Caco-2 (cell line): ENCODE measurements at places on chromosomes 2 and 18.
A peak's percentile ranks its signal among the peaks of the same experiment; 100 is the strongest.

DNA sequence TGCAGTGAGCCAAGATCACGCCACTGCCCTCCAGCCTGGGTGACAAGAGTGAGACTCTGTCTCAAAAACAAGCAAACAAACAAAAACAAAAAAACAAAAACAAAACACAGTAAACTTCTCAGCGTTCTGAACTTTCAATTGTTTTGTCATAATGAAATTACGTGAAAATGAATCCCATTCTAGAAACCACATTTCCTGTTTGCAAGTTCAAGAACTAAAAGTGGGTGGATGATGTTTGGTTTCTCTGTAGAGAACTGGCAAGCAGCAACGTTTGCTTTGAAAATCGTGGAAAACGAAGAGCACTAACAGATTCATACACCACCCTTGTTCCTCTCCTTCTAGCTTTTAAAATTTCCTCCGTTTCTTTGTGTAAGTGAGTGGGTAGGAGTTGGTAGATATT lies 226.1 kb upstream of the LYPD1 start:
- DNase-seq = no peak

DNA sequence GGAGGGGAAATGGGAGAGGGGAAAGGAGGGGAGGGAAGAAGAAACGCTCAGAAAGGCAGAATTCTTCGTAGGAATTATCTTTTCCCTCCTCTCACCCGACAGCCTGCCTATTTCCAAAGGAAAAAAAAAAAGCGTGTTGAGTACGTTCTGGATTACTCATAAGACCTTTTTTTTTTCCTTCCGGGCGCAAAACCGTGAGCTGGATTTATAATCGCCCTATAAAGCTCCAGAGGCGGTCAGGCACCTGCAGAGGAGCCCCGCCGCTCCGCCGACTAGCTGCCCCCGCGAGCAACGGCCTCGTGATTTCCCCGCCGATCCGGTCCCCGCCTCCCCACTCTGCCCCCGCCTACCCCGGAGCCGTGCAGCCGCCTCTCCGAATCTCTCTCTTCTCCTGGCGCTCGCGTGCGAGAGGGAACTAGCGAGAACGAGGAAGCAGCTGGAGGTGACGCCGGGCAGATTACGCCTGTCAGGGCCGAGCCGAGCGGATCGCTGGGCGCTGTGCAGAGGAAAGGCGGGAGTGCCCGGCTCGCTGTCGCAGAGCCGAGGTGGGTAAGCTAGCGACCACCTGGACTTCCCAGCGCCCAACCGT lies at the start of gene GAD1:
Gene GAD1, plus strand, starts transcription at position 384 of the 589 bp plus-strand sequence. CDS start 1,705 bp downstream, outside the sequence.
- peak; percentile 86 for DNase-seq

GRCh38 chr2:128361376-128362131 lies 42.9 kb upstream of the HS6ST1 start:
- DNase-seq = peak; percentile 32

DNA sequence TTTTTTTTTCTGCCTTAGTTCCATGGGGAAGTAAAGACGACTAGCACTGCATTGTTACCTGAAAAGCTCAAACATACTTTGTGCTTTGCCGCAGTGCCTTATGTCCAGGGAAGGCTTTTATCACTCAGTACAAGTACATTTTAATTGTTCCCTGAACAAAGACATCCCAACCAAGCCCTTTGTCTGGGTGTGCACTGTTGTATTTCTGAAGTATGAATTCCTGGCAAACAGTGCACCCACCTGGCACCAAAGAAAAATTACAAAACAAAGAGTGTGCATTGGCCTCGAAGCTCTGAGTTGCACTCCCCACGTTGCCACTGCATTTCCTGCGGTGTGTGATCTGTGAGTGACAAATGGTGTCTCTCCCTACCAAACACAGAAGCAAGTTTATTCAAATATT lies 858.5 kb upstream of the PIK3C3 start:
- DNase-seq = no peak

- no peak for DNase-seq
Observed at GRCh38 chr2:62747876-62748275, 42.4 kb downstream of the EHBP1 start.

GRCh38 chr2:201882353-201883090 lies 76.2 kb downstream of the CDK15 start:
- no peak for DNase-seq

DNA sequence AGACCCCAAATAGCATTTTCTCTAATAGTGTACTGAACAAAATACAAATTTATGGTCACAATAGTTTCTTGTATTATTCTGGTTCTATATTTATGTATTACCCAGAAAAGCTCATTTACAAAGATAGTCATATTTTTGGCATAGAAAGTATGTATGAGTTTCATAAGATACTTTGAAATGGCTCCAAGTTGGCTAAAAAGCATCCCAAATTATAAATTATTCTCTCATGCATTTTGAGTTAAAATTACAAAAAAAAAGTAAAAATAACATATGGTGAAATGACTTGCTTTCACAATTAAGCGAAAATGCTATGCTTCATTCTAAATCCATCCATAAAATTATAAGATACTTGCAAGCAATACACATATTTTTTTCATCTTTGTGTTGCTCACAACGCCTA lies 530.7 kb downstream of the ZNF804A start:
- no peak for DNase-seq
